ENCODE measurements at places on chromosomes 5 and 9. TPM values are rescaled to one million over a fixed set of nuclear protein-coding genes. Genes with fewer than 3 reads are reported as not detected.

The ADCY2 gene
- 5.7 TPM for total RNA-seq

GRCh38 chr5:54090495-54091120, 219.8 kb downstream of the ARL15 start:
- H3K27me3 ChIP-seq = no peaks in the 10 kb centered on the region
- DNase-seq = peak; percentile 88
- no peak overlapping the region for H3K27ac ChIP-seq
- no peak overlapping the region for H3K4me3 ChIP-seq
- peaks cover 29% of the 10 kb centered on the region for H3K4me1 ChIP-seq

- H3K27me3 ChIP-seq = peaks cover 29% of the 10 kb centered on the region
- no peak for DNase-seq
- peak overlapping the region; percentile 62 for H3K4me3 ChIP-seq
- no peaks in the 10 kb centered on the region for H3K36me3 ChIP-seq
- peaks cover 2% of the 10 kb centered on the region for H3K4me1 ChIP-seq
Measured at GRCh38 chr5:42908086-42908485, 96.4 kb upstream of the SELENOP start.

DNA sequence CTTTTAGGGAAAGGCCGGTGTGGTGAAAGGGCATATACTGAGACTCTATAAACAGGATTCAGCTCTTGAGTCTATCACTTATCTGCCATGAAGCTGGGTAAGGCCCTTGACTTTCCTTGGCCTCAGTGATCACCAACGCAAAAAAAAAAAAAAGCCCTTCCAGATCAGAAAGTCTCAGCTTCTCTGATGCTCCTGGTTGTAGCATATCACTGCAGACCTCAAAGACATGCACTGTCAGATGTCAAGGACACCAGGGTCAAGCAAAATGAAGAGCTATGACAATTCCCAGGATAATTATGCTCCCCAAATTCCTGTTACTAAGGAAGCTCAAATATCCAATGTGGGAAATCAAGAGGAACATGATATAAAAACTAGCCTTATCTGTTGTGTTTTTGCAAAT, 68.3 kb upstream of the IFNE start:
- H3K4me3 ChIP-seq = peak overlapping the region; percentile 12
- peak overlapping the region; percentile 92 for H3K27ac ChIP-seq
- no peaks in the 10 kb centered on the region for H3K27me3 ChIP-seq
- DNase-seq = no peak
- H3K36me3 ChIP-seq = peaks cover 10% of the 10 kb centered on the region

DNA sequence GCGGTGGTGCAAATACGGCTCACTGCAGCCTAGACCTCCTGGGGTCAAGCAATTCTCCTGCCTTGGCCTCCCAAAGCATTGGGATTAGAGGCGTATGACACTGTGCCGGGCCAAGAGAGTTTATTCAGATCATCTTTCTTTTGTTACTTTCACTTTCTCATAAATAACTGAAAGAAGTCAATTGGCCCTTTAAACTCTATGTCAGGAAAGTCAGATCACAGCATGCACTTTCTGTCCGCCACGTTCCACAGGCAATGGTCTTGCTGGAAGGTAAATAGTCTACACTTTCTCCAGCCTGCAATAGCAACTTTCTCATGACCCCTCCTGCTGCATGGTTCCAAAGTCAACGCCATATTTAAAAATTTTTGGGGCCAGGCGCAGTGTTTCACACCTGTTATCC, 6.5 kb upstream of the ARRDC1 start:
- H3K36me3 ChIP-seq = no peaks in the 10 kb centered on the region
- no peak overlapping the region for H3K27ac ChIP-seq
- no peak for DNase-seq
- no peak overlapping the region for H3K4me3 ChIP-seq

The SURF4 gene
- 374 TPM for total RNA-seq

GRCh38 chr9:23669776-23670175, 156.3 kb downstream of the ELAVL2 start:
- H3K4me3 ChIP-seq = no peak overlapping the region
- H3K27ac ChIP-seq = no peak overlapping the region
- no peak for DNase-seq
- H3K4me1 ChIP-seq = no peaks in the 10 kb centered on the region
- no peaks in the 10 kb centered on the region for H3K36me3 ChIP-seq
- H3K27me3 ChIP-seq = no peaks in the 10 kb centered on the region

The HNRNPA0 gene
- 30.2 TPM for total RNA-seq

The KIF4B gene
- not detected for total RNA-seq

The C9orf153 gene
- not detected for total RNA-seq

DNA sequence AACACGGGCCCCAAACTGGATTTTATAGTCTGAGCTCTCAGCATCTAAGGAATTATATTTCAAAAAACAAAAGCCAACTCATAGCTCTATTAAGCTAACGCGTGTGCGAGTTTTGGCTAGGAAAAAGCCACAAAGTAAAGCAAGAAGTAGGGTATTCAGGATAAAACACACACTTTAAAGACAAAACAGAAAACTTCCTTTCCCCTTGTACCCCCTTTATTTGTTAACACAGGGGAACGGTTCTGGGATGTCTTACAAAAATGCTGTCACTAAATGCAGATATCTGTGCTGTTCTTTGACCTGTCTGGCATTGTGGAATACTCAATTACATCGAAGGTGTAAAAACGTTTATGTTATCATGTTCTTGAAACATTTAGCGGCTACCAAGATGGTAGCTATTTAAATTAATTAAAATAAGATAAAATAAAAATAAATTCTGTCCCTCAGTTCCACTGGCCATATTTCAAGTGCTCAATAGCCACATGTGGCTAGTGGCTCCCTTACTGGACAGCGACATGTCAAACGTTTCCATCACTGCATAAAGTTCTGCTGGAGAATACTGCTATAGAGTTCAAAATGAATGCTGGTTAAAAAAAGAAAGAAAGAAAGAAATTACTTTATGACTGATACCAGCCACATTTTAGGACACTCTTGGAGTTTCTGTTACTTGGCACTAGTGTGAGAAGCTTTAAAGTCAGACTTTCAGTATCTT, 7.2 kb upstream of the MEF2C start:
- peak overlapping the region; percentile 82 for H3K4me3 ChIP-seq
- H3K27ac ChIP-seq = no peak overlapping the region
- no peak for DNase-seq
- no peaks in the 10 kb centered on the region for H3K4me1 ChIP-seq
- H3K36me3 ChIP-seq = no peaks in the 10 kb centered on the region
- H3K27me3 ChIP-seq = no peaks in the 10 kb centered on the region

GRCh38 chr9:124439686-124440243, 10.5 kb upstream of the ADGRD2 start:
- no peaks in the 10 kb centered on the region for H3K4me1 ChIP-seq
- no peak overlapping the region for H3K4me3 ChIP-seq
- DNase-seq = no peak
- H3K27me3 ChIP-seq = peaks cover 5% of the 10 kb centered on the region
- H3K36me3 ChIP-seq = no peaks in the 10 kb centered on the region
- no peak overlapping the region for H3K27ac ChIP-seq

- peaks cover 45% of the 10 kb centered on the region for H3K4me1 ChIP-seq
- peak; percentile 63 for DNase-seq
- no peaks in the 10 kb centered on the region for H3K27me3 ChIP-seq
- no peak overlapping the region for H3K4me3 ChIP-seq
- peak overlapping the region; percentile 89 for H3K27ac ChIP-seq
Measured at GRCh38 chr5:37723162-37723961, 116.5 kb downstream of the GDNF start.

The PCDH1 gene
- 9.1 TPM for total RNA-seq

DNA sequence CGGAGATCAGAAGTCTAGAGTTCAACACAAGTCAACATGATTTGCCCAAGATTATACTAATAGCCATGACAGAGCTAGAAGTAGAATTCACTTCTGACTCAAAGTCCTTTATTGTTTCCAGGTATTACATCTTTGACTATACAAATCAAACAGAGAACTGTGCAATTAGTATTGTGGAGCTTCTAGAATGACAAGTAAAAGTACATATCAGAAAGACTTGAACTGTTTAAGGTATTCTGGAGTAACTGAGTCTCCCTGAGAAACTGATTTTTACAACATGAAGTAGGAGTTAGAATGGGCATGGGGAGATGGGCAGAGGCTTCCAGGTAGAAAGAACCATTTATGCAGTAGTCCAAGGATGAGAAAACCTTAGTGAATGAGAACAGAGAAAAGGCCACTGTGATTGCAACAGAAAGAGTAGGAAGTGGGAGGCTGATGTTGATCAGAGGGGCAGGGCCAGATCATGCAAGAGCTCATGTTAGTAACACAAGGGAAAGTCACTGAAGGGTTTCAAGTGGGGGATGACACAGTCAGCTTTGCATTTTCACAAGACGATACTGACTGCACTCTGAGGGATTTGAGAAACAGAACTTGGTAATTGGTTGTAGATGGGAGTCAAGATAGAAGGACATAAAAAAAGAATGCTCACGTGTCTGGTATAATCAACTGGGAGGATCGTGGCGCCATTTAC, 280.7 kb downstream of the RFX3 start:
- no peak overlapping the region for H3K4me3 ChIP-seq
- H3K27ac ChIP-seq = no peak overlapping the region
- no peaks in the 10 kb centered on the region for H3K27me3 ChIP-seq
- DNase-seq = no peak
- H3K4me1 ChIP-seq = peaks cover 6% of the 10 kb centered on the region
- no peaks in the 10 kb centered on the region for H3K36me3 ChIP-seq

GRCh38 chr9:15308511-15308910, 1.5 kb upstream of the TTC39B start:
- DNase-seq = peak; percentile 58
- no peak overlapping the region for H3K4me3 ChIP-seq
- no peaks in the 10 kb centered on the region for H3K36me3 ChIP-seq

The VPS13A gene
- total RNA-seq = 31.7 TPM

GRCh38 chr5:33832404-33833236, 59.2 kb downstream of the ADAMTS12 start:
- no peaks in the 10 kb centered on the region for H3K27me3 ChIP-seq
- H3K4me1 ChIP-seq = peaks cover 51% of the 10 kb centered on the region

Measured in astrocyte (in vitro differentiated cells and primary cell).